Activated B cell treated with CpG ODN at 0.5 μM for 24 hours (primary cell): ENCODE measurements at places on chromosomes 7 and 10.

DNA sequence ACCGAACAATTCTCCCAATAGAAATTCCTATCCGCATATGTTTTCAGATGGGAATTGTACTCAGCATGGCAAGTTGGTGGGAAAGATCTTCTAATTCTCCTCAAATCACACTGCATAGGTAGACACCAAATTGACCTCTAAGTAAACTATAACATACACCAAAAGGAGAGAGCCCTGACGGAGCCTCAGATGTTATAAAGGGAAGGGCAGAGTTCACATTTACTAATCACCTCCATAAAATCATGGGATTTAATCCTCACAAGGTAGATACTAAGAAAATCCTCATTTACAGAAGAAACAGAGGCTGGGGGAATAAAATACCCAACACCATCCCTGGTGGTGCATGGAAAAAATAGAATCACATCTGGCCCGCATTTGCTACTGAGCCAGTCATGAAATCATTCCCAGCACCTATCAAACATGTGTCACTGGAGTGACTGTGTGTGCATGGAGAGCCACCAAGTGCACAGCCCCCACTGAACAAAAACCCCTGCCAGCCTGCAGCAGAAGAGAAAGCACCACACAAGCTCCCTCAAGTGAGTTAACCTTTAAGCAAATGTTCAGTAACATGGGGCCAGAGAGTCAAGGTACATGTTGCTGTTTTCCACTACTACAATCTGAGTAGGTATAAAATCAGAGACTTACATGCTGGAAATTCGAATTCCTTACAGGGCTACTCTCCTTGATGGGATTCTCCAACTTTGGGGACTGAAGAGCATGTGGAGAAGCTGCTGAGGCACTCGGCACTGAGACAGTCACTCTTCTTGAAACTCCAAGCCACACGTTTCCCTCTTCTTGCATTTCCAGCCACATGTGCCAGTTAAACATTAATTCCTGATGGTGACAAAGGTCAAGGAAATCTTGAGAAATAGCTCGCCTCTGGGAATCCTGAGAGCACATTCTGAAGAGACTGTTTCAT is at the start of gene DDC:
DDC (minus strand) TSS at position 766 of the 919 bp plus-strand sequence. CDS start 21,320 bp downstream, outside the sequence.
- DNase-seq = no peak

GRCh38 chr10:88232029-88232895 is 350.9 kb downstream of the RNLS start:
- no peak for DNase-seq

DNA sequence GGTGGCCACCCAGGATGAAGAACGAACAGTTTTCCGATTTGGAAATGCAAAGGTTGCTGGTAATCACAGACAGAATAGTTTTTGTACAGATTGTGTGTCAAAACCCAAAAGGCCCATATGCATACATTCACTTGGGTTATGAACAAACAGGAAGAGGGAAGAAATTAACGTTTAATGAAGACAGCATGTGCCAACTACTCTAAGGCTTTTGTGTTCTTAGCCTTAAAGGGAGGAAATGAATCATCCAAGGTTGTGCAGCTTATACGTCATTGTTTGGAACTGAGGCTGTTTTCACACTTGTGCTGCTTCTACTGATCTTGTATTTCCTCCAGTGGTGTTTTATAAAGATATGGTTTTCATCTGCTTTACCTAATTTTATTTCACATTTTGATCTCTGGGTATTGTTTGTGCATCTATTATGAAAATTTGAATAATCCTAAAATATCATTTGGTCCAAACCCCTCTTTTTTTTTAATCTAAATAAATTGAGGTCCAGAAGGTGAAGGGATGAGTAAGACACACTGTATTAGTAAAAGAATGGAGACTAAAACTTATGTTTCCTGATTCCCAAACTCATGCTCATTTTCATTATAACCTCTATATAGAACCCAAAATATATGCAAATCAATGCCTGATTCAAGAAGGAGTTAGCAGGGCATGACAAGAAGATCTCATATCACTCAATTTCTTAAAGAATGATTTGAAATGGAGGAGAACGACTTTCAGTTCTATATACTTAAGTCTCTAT is 373.1 kb downstream of the THSD7A start:
- no peak for DNase-seq

- no peak for DNase-seq
Observed at GRCh38 chr10:75097666-75098285, 13.7 kb upstream of the SAMD8 start.

DNA sequence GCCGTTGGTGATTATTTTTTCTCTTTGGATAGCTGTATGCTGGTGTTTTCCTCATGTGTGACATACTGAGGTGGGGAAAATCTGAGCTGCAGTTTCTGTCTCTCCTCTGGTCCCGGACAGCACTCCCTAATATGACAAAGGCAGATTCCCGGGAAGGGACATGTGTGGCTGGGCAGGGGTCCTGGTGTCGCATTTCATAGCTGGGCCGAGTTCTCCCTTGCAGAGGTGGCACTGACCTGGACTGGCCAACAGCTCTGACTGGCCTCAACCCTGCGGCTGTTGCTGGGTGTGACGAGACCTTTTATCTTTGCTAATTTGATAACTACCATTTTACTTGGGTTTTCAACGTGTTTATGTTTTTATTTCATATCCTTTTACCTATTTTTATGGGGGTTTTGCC is 248.6 kb upstream of the TCERG1L start:
- DNase-seq = no peak

GRCh38 chr7:80833289-80834268 is 85.3 kb downstream of the SEMA3C start:
- DNase-seq = no peak

DNA sequence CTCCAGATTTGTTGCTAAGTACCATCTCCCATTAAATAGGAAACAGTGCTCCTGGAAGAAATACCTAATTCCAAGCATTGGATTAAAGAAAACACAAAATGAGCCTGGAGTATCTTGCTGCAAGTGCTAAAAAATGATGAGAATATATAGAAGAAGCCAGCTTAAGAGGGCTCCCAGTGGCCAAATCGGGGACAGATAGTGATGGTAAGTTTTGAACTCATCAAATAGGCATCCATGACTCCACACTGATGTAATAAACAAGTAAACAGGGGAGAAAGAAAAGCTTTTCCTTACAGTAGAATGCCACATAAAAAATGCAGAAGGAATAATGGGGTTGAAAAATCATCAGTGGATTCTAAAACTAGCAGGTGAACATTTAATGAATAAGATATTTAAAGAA is 72.4 kb downstream of the CTTNBP2 start:
- DNase-seq = no peak

GRCh38 chr7:121620953-121621606 is 225.0 kb upstream of the FAM3C start:
- DNase-seq = no peak

DNA sequence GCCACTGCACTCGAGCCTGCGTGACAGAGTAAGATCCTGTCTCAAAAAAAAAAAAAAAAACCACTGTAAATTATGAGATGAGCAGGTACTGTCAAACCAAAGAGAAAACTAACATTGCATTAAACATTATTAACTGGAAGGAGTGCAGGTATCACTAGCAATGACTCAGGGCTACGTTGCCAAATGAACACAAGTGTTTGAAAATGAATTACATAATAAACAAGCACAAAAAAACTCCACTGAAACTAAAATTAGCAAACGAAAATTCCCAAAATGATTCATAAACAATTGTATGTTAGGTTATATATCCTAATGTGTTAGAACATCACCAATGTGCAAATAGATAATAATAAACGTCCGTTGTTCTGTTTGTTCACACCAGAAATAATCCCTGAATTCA is 42.8 kb downstream of the NSUN6 start:
- DNase-seq = no peak

GRCh38 chr7:149569025-149569725 is 71.6 kb upstream of the ZNF746 start:
- DNase-seq = no peak

- no peak for DNase-seq
Observed at GRCh38 chr7:105621176-105621575, 39.9 kb upstream of the EFCAB10 start.

- no peak for DNase-seq
Observed at GRCh38 chr7:43104874-43105520, 7.5 kb upstream of the HECW1 start.

- DNase-seq = no peak
Observed at GRCh38 chr7:88761779-88762178, 2.3 kb downstream of the ZNF804B start.

GRCh38 chr7:88539518-88539917 is 220.0 kb upstream of the ZNF804B start:
- DNase-seq = no peak

DNA sequence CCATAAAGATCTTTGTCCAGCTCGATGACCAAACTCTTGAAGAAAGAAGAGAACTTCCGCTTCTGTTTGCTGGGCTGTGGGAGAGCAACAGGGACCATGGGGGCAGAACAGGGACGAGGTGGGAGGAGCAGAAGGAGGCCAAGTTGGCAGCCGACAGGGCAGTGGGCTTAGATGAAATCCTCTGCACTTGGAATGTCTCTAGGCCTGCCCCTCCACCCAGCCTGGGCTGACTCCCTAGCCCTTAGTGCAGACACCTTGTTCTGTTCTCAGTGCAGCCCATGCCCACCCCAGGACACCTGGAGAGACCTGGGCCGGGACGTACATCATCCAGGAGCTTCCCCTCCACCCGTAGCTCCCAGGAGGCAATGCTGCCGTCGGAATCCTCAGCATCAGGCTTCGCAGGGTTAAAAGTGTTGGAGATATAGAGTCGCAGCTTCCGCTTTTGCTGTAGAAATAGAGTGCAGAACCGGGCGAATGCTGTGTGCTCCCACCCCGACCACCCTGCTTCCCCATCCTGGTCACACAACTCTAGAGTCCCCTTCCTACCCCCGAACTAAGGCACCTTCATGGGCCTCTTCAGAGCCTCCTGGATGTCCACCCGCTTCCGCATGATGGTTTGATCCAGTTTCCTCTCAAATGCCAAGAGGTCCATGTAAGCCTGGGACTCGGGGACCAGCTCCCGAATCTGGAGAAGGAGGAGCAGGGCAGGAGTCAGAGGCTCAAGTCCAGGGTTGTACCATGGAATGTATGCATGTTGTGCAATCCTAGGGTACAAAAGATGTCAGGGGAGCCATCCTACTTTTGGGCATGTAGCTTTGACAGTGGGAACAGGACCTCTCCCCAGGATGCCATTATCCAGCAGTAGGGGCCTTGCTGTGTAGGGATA is 6.1 kb downstream of the SMARCD3 start:
- DNase-seq = no peak

DNA sequence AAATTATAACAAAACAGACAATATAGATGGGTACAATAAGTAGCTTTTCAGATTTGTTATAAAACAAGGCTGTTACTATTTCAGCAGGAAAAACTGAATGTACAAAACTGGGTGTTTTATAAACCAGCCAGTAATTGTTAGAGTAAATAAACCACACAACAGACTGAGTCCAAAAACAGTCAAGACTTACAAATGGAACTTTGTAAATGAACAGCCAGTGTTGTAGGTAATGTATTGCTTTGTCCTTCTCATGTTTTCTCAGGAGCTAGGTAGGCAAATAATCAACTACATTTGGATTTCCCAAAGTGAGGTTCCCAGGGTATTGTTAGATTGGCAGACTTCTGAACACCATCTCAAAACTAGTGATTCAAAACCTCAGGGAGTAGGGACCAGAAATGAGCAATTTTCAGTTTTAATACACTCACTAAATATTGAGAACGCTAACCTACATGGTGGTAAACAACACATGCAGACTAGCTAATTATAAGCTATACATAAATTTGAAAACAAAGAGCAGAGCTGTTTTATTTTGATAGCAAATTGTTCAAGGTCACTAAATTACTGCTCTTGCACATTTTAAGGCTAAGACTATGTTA is 36.2 kb downstream of the HERPUD2 start:
- DNase-seq = no peak

DNA sequence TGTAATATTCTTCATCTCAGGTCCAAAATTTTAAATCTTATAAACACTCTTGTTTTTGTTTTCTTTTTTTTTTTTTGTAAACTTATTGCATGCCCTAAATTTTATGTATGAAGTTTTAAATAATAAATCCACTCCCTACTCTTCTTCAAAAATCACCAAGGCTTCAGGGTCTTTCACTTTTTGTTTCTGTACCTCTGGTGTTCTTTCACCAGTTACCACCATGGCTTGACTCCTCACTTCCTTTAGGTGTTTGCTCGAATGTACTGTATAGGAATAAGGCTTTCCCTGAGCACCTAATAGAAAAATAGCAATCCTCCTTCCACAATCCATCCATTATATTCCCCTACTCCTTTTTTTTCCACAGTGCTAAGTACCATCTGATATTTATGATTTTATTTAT is 962.8 kb upstream of the POT1 start:
- no peak for DNase-seq

DNA sequence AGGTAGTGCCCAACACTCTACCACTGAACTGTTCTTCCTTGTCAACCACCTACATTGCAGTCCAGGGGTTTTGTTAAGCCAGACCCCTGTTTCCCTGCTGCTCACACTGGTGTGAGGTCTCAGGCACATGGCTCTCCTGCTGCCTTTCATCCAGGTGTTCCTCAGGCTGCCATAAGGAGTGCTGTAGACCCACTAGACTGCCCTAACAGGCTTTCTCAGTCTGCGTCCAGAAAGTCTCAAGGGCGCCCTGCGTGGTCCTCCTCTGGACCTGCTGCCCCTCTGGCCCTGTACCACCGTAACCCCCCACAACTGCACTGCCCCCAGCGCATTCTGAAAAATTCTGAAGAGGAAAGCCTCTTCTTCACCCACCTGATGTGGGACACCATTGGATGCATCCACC is 225.7 kb upstream of the ANKRD30A start:
- DNase-seq = no peak

- no peak for DNase-seq
Observed at GRCh38 chr10:95756041-95756761, at the start of gene ENTPD1. TSS of gene ENTPD1 (plus strand) at chr10:95756163. CDS start at chr10:95756240, 77 bp downstream.

DNA sequence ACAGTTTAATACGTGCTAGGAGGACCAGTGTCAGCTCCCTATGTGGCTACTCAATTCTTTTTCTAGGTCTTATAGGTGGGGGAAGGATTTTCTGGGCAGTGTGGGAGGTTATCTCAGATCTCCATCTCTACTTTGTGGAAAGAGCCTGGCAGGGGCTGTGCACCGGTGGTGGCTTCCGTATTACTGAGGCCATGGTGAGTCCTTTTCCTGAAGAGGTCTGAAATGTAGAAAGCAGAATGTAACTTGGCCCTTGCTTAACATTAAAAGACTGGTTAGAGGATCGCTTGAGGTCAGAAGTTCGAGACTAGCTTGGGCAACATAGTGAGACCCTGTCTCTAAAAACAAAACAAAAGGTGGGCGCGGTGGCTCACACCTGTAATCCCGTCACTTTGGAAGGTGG is 2.7 kb upstream of the TPST1 start:
- no peak for DNase-seq

GRCh38 chr7:16883918-16884317 is 2.1 kb upstream of the AGR3 start:
- no peak for DNase-seq

GRCh38 chr10:124632566-124632965 is 111.6 kb downstream of the FAM53B start:
- no peak for DNase-seq

- no peak for DNase-seq
Observed at GRCh38 chr7:40720416-40720815, 585.6 kb downstream of the SUGCT start.

- DNase-seq = no peak
Observed at GRCh38 chr10:16993186-16993585, 136.4 kb downstream of the CUBN start.
